ENCODE measurements at places on chromosomes 11 and 22. TPM values are rescaled to one million over a fixed set of nuclear protein-coding genes. Genes with fewer than 3 reads are reported as not detected.

- no peak for DNase-seq
These were observed 2.0 kb upstream of the TNRC6B start for GRCh38 chr22:40175611-40176244.

DNA sequence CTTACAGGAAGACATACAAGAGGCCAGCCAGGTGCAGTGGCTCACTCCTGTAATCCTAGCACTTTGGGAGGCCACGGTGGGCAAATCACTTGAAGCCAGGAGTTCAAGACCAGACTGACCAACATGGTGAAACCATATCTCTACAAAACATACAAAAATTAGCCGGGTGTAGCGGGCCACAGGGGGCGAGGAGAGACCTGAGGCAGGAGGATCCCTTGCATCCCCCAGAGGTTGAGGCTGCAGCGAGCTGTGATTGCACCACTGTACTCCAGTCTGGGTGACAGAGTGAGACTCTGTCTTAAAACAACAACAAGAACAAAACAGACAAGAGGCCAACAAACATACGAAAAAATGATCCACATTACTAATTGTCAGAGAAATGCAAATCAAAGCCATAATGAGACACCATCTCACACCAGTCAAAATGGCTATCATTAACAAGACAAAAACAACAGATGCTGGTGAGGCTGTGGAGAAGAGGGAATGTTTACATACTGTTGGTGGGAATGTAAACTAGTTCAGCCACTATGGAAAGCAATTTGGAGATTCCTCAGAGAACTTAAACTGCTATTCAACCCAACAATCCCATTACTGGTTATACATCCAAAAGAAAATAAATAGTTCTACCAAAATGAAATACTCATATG, 498.8 kb upstream of the ARHGAP42 start:
- DNase-seq, result no peak

- no peak for DNase-seq
These were observed 80.0 kb downstream of the CD44 start for GRCh38 chr11:35218956-35219355.

- DNase-seq, result no peak
These were observed 82.9 kb downstream of the MIAT start for GRCh38 chr22:26740253-26740652.

GRCh38 chr11:1516273-1517067, 29.9 kb upstream of the MOB2 start:
- DNase-seq, result no peak

DNA sequence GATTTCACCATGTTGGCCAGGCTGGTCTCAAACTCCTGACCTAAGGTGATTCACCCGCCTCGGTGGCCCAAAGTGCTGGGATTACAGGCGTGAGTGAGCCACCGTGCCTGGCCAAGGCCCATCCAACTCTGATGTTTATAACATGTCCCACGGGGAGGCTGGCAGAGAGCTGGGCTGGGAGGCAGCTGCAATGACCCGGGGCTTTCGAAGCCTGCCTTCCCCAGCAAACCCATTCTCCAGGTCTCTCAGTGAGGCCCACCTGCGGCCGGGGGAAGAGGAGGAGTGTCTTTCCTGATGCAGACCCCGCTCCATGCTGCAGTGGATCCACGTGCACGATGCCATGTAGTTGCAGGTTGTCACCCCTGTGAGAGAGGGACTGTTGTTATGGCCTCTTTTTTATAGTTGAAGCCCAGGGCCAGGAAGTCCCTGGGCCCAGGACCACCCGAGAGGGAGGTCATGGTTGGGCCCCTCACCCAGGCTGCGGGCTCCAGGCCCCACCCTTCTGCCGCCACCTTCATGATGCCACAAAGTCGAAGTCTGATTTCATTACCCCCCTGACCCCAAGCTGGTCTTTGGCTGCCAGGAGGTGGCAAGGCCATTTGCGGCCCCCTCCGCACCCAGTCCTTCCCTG, 38.3 kb downstream of the KCNJ4 start:
- DNase-seq, result no peak

DNA sequence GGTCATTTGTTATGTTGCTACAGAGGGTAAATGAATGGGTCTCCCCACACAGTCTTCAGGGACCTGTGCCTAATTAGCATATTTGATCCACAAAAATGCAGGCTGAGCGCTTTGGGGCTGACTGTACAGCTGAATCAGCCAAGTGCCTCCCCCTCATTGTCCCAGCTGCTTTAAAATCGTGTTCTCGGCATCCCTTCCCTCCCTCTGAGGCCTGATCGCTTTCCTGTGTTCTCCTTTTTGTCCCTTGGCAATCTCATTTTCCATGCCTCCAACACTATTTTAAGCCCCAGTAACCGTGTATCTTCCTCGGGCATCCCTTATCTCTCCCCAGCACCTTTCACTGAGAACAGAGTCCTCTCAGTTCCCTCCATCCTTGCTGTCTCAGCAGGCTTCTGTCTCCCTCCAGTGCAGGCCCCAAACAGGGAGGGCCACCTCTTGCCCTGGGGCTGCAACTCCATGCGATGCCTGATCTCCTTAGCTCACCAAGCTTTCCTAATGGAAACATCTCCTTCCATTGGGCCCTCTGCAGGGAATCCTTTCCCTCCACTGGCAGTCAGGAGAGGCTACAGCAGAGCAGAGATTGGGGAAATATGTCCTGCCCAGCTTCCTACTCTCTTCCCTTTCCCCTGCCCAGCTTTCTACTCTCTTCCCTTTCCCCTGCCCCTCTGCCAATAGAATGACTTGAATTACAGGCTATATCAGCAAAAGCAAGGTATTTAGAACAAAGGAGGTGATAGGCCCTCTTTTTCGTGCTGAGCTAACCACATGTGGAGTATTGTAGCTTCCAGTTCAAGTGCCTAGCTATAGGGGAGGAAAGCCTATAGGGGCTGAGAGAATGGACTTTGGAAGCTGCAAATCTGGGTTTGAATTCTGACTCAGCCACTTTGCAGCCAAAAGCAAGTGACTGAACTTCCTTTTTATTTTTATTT, 13.8 kb downstream of the UQCR10 start:
- DNase-seq, result no peak

DNA sequence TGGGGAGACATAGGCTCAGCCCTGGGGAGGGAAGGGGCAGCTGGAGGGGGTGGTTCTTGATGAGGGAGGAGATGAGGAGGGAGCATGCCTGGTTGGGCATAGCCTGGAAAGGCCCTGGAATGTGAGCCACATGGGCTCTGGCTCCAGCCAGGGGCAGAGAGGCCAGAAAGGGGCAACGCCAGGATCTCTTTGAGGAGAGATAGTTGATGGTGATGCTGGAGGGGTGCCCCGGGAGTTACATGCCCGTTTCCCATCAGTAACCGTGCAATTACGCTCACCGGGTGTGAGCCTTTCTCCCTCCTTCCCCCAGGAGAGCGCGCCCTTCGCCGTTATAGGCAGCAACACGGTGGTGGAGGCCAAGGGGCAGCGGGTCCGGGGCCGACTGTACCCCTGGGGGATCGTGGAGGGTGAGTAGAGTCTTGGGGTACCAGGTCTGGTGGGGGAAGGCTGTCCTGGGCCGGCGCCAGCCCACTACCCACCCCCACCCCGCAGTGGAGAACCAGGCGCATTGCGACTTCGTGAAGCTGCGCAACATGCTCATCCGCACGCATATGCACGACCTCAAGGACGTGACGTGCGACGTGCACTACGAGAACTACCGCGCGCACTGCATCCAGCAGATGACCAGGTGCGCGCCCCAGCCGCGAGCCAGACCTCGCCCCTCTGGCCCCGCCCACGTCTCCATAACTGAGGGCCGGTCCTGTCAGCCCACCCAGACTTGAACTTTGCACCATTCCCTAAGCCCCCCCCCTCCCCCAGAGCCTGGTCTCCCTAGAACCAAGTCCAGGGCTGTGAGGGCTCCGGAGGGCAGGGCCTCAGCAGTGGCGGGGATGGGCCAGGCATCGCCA, 1.8 kb upstream of the GP1BB start:
- DNase-seq, result no peak

- no peak for DNase-seq
These were observed 10.4 kb downstream of the CHRDL2 start for GRCh38 chr11:74720596-74721478.

DNA sequence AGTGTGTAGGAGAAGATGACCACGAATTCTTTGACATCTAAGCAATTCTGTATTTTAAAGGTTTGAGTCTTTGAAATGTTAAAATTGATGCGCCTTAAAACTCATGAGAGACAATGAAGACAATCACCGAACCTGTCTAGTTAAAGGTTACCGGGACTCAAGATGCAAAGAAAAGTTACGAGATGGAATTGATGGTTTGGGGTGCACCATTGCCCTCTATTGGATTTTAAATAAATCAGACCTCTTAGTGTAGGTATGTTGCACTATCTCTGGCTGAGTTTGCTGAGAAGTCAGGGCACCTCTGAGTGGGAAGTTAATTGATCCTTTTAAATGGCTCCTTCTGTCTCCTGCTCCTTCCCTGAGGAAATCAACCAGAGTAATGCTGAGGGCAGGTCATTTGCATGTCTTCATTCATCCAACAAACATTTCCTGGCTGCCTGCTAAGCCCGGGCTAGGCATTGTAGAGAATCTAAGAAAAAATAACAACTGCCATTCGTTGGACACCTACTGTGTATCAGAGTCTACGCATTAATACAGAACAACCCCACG, 19.4 kb upstream of the TMA7B start:
- no peak for DNase-seq

DNA sequence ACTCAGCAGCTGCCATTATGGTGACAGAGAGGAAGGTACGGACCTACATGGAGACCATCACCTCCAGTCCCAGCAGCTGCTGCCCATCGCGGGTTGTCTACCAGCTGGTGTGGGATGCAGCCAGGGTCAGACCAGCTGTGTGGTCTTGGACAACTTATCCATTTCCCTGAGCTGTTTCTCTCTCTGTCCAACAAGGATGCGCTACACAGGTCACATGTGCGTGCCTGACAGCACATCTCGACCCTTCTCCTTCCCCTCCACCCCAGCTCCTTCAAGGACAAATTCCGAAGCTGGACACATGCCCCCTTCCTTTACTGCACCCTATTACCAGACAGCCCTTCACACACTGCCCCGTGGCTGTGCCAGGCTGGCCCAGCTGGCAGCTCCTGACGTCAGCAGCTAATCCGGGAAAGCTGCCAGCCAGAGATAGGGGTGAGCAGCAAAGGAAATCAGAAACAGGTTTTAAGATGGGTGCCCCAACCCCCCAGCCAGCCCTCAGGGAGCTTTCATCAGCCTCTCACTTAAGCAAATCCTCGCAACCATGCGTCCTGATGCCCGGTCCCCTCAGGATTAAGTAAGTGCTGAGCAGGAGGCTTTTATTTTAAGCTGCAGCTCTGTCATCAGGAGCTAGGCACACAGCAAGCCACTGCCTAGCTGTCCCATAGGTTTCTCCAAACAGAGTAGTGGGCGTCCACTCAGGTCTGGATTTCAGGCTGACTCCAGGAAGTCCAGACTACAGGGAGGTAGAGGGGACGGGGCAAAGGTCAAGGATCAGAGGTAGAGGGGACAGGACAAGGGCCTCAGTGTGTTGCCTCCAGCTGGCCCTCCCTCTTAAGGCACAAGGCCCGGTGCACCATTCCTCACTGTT, 20.3 kb downstream of the TEF start:
- DNase-seq, result no peak

- no peak for DNase-seq
These were observed 97.8 kb downstream of the RPS6KA4 start for GRCh38 chr11:64456509-64457320.

GRCh38 chr11:14904745-14905103, 12.7 kb upstream of the CYP2R1 start:
- DNase-seq, result peak; percentile 55

- DNase-seq, result peak; percentile 34
These were observed 108.2 kb upstream of the CD44 start for GRCh38 chr11:35030716-35031213.

DNA sequence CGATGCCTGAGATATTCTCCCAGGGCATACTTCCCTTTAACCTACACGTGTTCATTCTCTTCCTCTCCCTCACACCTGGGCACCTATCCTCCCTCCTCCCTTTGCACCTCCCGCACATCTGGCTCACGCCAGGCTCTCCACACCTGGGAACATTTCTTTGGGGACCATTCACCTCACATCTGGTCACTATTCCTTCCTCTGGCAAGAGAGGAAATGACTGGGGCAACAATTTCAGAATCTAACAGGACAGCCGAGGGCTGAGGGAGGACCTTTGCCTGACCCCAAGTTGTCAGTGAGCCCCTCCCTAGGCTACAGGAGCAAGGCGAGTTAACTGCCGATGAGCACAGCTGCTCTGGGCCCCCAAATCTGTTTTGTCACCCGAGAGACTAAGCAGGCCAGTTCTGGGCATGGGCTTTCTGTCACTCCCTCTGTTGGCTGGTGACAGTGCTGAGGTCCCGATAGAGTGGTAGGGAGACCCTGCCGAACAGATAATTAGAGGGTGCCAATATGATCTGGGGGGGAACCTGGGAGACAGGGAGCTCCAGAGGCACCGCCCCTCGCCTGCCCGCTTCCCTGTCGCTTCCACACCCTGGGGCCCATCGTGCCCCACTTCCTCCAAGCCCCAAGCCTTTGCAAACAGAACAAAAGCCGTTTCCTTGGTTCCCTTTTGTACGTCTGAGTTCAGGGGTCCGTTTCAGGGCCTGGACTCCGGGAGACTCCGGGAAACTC, 45.6 kb downstream of the EIF3F start:
- no peak for DNase-seq

GRCh38 chr22:30044881-30045493, 35.3 kb upstream of the HORMAD2 start:
- DNase-seq, result no peak

GRCh38 chr22:49725516-49725915, 102.2 kb downstream of the BRD1 start:
- no peak for DNase-seq

DNA sequence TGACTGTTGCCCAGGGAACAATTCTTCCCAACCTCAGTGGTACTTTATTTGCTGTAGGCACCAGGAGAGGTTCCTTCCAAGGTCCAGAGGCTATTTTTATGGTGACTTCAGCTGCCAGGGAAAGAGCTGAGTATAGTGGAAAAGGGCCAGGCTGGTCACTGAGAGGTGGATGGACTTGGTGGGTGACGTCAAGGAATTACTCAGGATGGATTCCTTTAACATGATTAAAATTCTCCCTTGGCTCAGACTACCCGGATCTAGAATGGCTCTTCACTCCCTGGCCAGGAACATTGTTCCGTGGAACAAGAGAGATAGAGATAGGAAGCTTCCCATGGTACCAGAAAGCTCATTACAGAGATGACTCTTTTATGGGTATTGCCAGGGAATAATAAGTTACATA, 8.7 kb upstream of the CALCA start:
- DNase-seq, result no peak

DNA sequence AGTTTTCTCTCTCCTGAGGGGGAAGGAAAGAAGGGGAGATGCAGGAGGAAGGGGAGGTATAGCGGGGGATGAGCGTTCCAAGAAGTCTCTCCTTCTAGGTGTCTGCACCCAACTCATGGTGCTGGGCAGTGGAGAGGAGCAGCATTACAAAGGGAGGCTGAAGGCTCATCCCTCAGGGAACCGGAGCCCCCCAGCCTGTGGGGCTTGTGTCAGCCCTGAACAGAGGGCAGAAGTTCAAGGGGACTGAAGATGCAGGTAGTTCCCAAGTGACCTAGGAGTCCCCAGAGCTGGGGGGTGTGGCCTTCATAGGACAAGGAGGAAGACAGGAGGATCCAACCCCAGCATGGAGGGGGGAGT, 1.8 kb downstream of the C11orf68 start:
- no peak for DNase-seq

SEPTIN3 gene
- total RNA-seq, result 0.23 TPM

APOL4 gene
- total RNA-seq, result not detected

ALDH3B1 gene
- total RNA-seq, result 0.25 TPM

GGTLC3 gene
- not detected for total RNA-seq

PGA5 gene
- total RNA-seq, result not detected

CXCR5 gene
- 6.3 TPM for total RNA-seq

PHLDB1 gene
- 1.8 TPM for total RNA-seq

ISX gene
- not detected for total RNA-seq

IFITM10 gene
- total RNA-seq, result 2.0 TPM

ZBTB3 gene
- total RNA-seq, result 23.9 TPM

TRPM5 gene
- 0.07 TPM for total RNA-seq

MPPED2 gene
- 8.1 TPM for total RNA-seq

VPREB3 gene
- total RNA-seq, result 2.6 TPM

Measured in T-cell (primary cell).